Hindlimb muscle (tissue), 1 donor: ENCODE measurements at places on chromosomes 3 and 15.

GRCh38 chr3:105101603-105102002, 265.1 kb upstream of the ALCAM start:
- peak; percentile 16 for DNase-seq

DNA sequence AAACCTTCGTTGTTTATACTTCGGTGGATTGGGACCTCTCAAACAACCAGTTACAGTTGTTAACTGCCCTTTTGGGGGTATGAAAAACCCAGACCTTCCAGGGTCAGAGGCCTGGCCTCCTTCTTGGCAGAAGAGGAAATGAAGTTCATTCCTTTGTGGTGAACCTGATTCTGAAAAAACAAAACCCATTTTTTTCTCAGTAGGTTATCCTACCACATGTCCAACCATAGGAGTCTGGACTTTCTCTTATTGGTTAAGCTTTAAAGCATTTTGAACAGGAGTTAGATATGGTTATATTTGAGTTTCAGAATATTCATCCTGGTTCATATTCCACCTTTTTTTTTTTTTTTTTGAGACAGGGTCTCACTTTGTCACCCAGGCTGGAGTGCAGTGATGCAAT, 7.2 kb upstream of the LACTB start:
- DNase-seq = no peak

- DNase-seq = no peak
Observed at GRCh38 chr3:193693774-193694173, 100.8 kb downstream of the OPA1 start.

DNA sequence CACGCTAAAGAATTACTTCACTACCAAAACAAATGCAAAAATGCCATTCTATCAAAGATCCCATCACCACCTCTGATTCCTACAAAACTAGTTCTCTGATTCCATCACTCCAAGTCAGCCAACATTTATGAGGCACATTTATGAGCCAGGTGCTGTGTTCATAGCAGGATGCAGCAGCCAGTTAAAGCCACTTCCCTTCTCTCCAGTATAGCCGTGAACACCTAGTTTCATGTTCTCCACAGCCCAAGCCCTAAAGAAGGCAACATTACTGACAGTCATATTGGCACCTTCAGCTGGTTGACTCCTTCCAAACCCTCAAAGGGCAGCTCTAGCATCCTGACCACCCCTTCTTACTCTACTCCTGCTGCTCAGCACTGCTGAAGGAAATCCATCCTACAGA, 36.4 kb downstream of the RYK start:
- no peak for DNase-seq

- DNase-seq = no peak
Observed at GRCh38 chr3:147756476-147756875, 347.3 kb downstream of the ZIC1 start.

- DNase-seq = no peak
Observed at GRCh38 chr3:110504901-110505300, 566.7 kb upstream of the NECTIN3 start.
